Activated CD8-positive, alpha-beta T cell treated with anti-CD3 and anti-CD28 coated beads, Interleukin-2, amount 10 ng/mL, durations not matched to agents 7 days and 5 days (primary cell): ENCODE measurements at places on chromosomes 3 and 15. TPM values are rescaled to one million over a fixed set of nuclear protein-coding genes. Genes with fewer than 3 reads are reported as not detected.
A peak's percentile ranks its signal among the peaks of the same experiment; 100 is the strongest.

Gene ROPN1
- total RNA-seq = not detected

Gene CCDC39
- total RNA-seq = not detected

Gene CAMK2N2
- total RNA-seq = not detected

Gene SLC28A2
- not detected for total RNA-seq

DNA sequence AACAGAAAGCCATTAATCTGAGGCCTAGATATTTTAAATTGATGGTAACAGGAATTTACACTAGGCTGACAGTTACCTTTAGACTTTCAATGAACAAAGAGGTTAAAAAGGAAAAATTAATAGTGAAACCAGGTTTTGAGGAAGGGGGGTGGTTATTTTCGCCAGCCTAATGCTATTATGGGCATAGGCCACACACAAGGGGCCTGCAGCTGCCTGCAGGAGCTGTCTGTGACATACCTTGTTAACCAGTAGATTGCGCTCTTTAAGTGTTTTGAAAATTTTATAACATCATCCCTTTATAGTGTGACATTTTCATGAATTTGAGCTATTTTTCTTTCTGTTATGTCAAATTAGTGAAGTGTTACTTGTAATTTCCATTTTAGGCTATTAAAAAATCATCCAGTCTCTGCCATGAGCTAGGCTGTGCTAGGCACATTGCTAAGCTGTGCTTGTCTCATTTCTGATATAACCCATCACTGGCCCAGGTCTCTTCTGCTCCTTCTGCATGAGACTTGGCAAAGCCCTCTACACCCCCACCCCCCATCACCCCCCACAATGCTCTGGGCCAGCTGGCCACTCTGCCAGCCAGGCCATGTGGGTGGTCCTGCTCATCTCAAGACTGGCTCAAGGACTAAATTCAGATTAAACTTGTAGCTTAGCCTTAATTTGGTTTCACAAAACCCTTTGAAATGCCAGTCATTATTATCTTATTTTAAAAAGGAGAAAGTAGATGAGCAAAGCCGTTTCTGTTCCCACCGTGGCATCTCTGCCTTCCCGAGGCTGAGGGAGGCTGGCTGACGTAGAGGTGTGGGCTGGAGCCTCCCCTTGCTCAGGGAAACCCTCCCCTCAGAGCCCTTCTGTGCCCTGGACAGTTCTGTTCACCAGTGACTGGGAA, 48.4 kb upstream of the SEC22A start:
- no peak for DNase-seq

DNA sequence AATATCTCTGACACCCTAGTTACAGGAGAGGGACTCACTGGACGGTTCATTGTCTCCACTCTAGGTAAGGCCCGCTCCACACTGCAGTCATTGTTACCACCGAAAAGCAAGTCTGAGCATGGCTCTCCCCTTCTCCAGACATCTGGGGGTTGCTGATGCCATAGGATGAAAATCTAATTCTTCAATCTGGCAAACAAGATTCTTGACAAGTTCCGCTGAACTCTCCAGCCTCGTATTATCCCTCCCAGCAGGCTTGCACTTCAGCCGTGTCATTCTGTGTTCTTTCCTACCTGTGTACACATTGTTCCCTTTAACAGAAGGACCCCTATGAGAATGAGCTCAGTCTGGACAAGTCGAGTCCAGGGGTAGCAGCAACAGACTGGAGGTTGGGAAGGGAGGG, 152.3 kb upstream of the NR2E3 start:
- no peak for DNase-seq

DNA sequence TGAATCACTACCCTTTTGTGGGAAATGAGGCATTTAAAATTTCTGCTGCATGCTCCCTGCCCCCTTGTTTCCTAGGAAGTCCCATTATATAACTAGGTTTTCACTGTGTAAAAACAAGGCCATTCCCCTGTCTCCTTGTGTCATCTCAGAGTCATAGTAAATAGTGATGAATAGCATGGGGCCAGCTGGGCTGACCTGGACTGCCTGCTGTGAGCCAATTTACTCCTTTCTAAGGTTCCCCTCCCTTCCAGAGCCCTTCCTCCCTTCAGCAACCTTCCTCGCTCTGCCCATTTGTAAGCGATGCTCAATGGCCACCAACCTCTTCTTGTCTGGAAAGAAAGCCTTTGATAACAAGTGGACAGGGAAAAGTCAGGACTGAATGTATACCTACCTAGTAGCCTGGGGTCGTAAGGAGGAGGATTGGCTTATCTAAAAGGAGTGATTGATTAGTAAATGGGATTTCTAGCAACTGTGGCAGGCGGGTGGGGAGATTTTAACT, 11.7 kb downstream of the ITGA11 start:
- no peak for DNase-seq

- no peak for DNase-seq
These were observed 30.7 kb downstream of the MESD start for GRCh38 chr15:80958818-80959495.

DNA sequence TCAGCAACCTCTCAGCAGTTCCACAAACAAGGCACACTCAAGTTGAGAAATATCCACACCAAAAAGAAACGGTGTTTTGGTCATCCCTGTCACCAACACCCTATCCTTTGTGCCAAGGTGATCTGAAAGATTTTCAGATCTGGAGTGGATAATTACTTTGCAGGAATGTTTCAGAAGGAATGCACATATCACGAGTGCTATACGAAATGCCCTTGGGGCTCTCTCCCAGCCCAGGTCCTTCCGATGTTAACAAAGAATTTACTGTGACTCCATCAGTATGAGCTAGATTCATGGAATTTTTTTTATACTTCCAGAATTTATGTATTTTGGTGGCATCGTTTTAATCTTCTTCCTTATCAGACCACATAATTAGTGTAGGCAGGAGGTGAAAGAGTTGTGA, 105.0 kb downstream of the GRM7 start:
- no peak for DNase-seq

GRCh38 chr3:9400616-9401015, 3.2 kb downstream of the SETD5 start:
- DNase-seq = no peak

DNA sequence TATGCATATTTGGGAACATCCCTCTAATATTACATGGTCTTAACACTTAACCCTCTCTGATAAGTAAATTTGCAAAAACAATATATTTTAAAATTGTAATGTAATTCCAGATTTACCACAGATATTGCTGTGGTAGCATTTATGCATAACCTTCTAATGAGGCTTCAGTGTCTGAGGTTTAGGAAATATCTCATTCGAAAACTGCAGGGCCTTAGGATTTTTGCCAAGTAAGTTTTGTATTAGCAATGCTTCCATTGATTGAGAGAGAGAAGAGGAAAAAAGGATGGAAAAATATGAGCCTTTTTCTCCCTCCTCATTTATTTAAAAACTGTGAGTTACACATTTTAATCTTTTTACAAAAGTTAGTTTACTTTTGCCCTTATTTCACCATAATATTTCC, 294.6 kb downstream of the EPHA3 start:
- DNase-seq = no peak

DNA sequence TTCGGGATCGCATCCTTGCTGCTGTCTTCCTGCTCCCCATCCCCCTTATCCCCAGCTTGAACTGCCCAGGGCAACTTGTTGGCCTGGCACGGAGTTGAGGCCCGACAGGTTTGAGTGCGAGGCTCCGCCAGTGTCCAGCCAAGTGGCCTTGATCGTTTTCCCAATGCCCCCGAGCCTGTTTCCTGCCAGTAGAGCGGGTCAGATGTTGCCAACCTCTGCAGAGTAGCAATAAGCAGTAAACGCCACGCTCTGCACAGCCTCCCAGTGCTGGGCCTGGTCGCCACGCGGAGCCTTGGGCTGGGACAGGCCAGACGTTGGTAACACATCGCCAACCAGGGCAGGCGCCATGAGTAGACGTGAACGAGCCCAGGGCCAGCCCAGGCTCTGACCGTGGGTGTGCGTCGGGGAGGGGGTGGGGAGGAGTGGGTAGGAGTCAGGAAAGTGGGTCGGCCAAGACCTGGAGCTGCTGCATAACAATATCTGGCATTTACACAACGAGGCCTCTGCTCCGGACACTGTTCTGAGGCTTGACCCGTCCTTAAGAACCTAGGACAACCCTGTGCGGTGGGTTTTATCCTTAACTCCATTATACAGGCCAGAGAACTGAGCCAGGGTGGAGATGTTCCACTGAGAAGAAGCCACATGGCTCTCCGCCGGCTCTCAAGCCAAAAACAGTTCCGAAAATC, 444 bp upstream of the ABHD14A start:
- peak; percentile 35 for DNase-seq

DNA sequence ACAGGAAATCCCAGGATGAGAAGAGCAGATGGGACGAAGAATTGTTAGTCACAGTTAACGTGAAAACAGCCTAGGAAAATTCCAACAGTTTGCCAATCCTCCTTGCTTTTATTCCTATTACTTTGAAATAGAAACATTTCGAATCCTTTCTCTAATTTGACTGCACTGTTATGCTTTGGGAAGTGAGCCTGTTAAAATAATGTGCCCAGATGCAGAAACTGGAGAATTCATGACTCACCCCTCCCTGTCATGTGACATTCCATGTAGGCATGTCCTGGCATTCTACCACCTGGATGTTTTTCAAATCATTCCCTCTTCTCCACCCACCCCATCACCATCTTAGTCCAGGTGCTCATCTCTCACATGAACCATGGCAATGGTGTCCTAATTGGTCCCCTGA, 107.3 kb downstream of the MINAR1 start:
- DNase-seq = no peak
